ENCODE measurements at places on chromosomes 2 and 18.

DNA sequence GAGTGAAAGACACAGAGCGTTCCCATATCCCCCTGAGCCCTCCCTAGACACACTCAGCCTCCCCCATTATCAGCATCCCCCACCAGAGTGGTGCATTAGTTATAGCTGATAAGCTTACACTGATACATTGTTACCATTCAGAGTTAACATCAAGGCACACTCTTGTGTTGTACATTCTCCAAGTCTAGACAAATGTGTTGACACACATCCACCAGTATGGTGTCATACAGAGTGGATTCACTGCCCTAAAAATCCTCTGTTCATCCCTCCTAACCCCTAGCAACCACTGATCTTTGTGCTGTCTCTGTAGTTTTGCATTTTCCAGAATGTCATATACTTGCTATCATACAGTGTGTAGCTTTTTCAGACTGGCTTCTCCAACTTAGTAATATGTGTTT lies 78.0 kb upstream of the RPL31 start:
- DNase-seq = no peak

DNA sequence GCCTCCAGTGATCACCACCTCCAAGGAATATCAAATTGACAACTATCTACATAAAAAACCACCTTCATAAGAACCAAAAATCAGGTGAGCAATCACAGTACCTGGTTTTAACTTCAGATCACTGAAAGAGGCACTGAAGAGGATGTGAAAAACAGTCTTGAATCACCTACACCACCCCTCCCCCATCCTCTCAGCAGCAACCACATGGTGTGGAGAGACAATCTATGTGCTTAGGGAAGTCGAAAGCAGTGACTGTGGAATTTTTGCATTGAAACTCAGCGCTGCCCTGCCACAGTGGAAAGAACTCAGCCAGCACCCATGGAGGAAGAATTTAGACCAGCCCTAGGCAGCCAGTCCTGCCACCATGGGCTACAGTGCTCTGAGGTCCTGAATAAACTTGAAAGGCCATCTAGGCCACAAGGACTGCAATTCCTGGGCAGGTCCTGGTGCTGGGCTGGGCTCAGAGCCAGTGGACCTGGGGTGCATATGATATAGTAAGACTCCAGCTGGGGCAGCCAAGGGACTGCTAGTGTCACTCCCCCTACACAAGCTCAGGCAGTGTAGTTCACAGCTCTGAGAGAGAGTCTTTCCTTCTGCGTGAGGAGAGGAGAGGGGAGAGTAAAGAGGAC lies 75.6 kb downstream of the ATL2 start:
- no peak for DNase-seq

DNA sequence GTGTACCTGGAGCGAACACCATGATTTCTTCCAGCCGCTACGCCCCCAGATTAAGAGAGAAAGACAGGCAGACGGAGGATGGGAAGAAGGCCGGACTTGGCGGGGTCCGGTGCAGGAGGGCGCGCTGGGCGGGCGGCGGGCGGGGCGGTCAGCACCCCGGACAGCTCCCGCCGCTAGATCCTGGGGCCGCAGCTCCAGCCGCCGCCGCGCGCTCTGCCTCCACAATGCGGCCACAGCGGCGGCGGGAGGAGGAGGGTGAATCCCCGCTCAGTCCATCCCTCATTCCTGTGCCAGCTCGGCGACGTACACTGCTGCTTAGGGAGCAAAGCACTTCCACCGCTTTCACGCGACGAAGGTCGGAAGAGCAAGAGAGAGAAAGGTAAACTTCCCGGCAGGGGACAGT lies at the start of gene AKAIN1:
AKAIN1 (minus strand) TSS at position 226 of the 403 bp plus-strand sequence; CDS start at position 22, 204 bp downstream.
- peak; percentile 10 for DNase-seq

GRCh38 chr2:168515502-168515901 lies 59.4 kb downstream of the CERS6 start:
- DNase-seq = no peak

GRCh38 chr18:14974576-14974975 lies 226.6 kb downstream of the ANKRD30B start:
- no peak for DNase-seq

DNA sequence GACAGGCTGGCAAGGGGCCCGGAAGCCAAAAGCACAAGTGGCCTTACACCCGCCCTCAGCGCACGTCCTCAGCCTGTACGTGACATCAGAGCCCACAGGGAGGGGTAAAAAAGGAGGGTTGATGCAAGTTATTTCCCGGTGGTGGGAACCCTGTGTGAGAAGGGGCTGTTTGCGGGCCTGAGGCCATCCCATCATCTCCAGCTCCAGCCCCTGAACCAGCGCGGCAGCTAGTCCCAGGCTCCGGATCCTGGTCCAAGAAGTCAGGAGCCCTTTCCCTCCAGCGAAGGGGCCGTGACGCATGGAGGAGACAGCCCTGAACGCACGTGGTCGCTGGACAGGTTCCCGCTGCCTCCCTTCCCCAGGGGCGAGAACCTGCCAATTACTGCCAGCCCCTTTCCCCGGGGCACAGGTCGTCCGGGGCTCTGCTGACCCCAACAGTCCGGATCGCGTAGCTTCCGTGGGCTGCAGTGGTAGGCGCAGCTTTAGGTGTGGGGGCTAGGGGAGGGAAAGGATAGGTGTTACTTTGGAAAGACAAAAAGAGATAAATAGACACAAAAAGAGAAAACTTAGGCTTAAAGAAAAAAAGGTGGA lies 1.3 kb upstream of the LRP2 start:
- peak; percentile 17 for DNase-seq

DNA sequence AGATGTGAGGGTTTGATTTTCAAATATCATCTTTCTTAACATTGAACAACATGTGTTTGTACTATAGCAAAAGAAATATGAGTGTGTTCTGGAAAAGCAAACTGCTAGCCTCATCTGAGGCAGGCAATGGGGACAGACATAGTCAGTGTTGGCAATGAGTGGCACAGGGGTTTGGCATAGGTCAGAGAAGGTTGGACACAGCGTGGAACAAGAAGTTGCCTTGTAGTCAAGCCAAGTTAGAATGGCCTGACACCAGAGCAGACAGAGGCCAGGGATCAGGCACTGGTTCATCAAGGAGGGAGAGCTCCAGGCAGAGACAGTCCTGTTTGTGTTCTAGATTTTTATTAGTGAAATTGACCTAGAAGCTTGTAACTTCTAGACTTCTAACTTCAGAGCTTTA lies 100.8 kb upstream of the TANK start:
- DNase-seq = no peak
